ENCODE measurements at places on chromosomes 3 and 15. TPM values are rescaled to one million over a fixed set of nuclear protein-coding genes. Genes with fewer than 3 reads are reported as not detected.

DNA sequence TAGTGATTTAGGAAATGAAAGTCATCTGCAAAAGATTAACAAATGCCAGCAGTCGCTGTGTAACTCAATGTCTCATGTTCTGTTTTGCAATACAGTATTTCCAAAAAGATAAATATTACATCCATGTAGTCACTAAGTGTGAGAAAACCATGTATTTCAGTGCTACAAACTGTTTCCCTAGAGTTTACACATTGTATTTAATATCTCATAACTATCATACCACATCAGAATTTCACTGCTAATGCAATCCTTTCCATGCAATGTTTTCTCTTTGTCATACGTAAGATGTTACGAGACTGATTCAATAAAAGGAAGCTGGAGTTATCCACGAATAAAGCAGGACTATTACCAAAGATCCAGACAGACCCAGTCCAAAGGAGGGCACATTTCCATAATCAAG, 269.4 kb downstream of the GBE1 start:
- no peak for DNase-seq

- DNase-seq: peak; percentile 98
Observed at GRCh38 chr3:115790759-115791158, 167.4 kb downstream of the GAP43 start.

GRCh38 chr15:56869573-56869972, 48.9 kb upstream of the TCF12 start:
- DNase-seq: peak; percentile 21

GRCh38 chr3:51434746-51435327, 43.8 kb downstream of the RBM15B start:
- peak; percentile 34 for DNase-seq

GRCh38 chr3:124274051-124274450, 282.1 kb upstream of the ROPN1 start:
- DNase-seq: no peak

GRCh38 chr3:188292827-188293226, 138.9 kb downstream of the LPP start:
- no peak for DNase-seq

The GOLGA8M gene
- total RNA-seq: 0.79 TPM

All from A172 (cell line).